ENCODE measurements at places on chromosomes 1 and 21. TPM values are rescaled to one million over a fixed set of nuclear protein-coding genes. Genes with fewer than 3 reads are reported as not detected.

The SEC16B gene
- total RNA-seq: 1.6 TPM

The S100A8 gene
- total RNA-seq: 57.0 TPM

The AMY1B gene
- total RNA-seq: not detected

The SYTL1 gene
- 1.3 TPM for total RNA-seq

The PGLYRP3 gene
- not detected for total RNA-seq

The PIK3R3 gene
- total RNA-seq: 24.2 TPM

The FAM163A gene
- 0.15 TPM for total RNA-seq

The KPRP gene
- not detected for total RNA-seq

The SPATA1 gene
- 0.93 TPM for total RNA-seq

The DFFA gene
- total RNA-seq: 21.6 TPM

GRCh38 chr1:88935522-88936222 is 44.3 kb upstream of the GTF2B start:
- H3K4me1 ChIP-seq: no peaks in the 10 kb centered on the region
- H3K27ac ChIP-seq: no peak overlapping the region
- no peaks in the 10 kb centered on the region for H3K27me3 ChIP-seq
- DNase-seq: no peak
- H3K36me3 ChIP-seq: peaks cover 55% of the 10 kb centered on the region

DNA sequence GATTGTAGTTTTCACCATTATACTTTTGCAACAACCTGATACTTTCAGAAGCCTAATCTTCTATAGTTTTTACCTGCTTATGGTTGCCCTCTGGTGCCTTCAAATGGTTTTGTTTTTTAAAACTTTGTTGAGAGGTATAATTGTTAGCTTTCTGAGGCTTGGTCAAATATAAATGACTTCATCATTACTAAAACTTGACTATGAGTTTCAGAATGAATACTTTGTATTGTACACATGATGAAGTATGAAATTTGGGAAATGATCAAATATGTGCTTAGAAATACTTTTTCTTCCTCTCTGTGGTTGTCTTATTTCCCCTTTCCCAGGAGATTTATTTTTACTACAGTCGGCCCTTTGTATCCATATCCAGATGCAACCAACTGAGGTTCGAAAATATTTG is 151.8 kb upstream of the B3GALT2 start:
- no peak overlapping the region for H3K27ac ChIP-seq
- H3K36me3 ChIP-seq: no peaks in the 10 kb centered on the region
- DNase-seq: no peak
- H3K4me3 ChIP-seq: no peak overlapping the region

DNA sequence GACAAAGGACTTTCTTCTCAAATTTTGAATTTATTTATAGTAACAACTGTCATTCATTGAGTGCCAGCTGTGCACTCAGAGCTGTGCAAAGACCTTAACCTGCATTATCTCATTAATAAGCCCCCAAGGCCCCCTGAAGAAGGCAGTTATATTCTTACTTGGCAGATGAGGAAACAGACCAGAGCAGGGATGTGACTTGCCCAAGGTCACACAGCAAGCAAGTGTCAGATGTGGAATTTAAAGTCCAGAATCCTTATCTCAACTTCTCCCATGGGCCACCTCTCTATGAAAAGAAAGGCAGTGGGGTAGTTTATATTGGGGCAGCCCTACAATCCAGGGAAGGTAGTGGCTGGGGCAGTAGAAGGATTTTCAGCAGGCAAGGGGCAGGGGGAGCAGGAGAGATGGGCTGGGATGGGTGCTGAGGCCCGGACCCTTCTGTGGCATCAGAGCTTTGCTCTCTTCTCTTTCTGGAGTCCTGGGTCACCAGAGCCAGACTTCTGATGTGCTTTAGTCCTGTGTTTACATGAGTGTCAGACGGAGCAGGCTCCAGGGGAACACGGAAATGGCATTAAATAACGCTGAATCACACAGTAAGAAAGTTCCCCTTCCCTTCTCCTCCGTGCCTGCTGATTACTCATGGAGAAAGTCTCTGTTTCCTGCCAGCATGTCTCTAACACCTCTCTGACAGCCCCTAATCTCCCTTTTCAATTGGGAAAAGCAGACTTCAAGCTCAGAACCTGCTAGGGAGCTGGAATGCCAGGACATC is 39.5 kb downstream of the EPHB2 start:
- H3K4me3 ChIP-seq: no peak overlapping the region
- H3K4me1 ChIP-seq: no peaks in the 10 kb centered on the region
- no peaks in the 10 kb centered on the region for H3K36me3 ChIP-seq
- no peak overlapping the region for H3K27ac ChIP-seq

- no peaks in the 10 kb centered on the region for H3K4me1 ChIP-seq
- H3K27me3 ChIP-seq: no peaks in the 10 kb centered on the region
- H3K27ac ChIP-seq: no peak overlapping the region
- no peak overlapping the region for H3K4me3 ChIP-seq
- DNase-seq: no peak
- H3K36me3 ChIP-seq: no peaks in the 10 kb centered on the region
Observed at GRCh38 chr1:175555266-175555665, 188.1 kb downstream of the TNR start.

- H3K4me3 ChIP-seq: no peak overlapping the region
- H3K27me3 ChIP-seq: no peaks in the 10 kb centered on the region
- H3K4me1 ChIP-seq: no peaks in the 10 kb centered on the region
- peaks cover 2% of the 10 kb centered on the region for H3K36me3 ChIP-seq
- DNase-seq: no peak
Observed at GRCh38 chr1:20893931-20894330, 106.8 kb upstream of the HP1BP3 start.

GRCh38 chr21:45225041-45225740 is 62.5 kb downstream of the POFUT2 start:
- H3K4me3 ChIP-seq: no peak overlapping the region
- H3K4me1 ChIP-seq: no peaks in the 10 kb centered on the region
- H3K36me3 ChIP-seq: peaks cover 37% of the 10 kb centered on the region
- no peak for DNase-seq

DNA sequence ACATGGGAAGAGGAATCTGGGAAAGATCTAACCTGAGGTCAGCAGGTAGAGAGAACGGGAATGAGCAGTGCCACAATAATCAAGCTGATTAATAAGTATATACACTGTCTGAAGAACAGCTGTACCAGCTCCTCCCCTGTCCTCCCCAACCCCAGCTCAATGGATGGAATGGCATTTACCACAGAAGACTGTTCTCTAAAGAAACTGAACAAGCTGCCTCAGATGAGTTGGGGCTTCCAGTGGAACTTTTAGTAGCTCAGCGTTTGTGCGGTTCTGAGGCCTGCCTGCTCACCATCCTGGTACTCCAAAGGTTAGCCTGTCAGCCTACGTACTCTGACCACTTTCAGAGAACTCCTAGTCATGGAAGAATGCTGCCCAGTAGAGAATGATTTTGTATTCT is 101.9 kb upstream of the LBR start:
- peaks cover 41% of the 10 kb centered on the region for H3K4me1 ChIP-seq
- H3K27me3 ChIP-seq: no peaks in the 10 kb centered on the region
- no peak overlapping the region for H3K27ac ChIP-seq
- no peak overlapping the region for H3K4me3 ChIP-seq

DNA sequence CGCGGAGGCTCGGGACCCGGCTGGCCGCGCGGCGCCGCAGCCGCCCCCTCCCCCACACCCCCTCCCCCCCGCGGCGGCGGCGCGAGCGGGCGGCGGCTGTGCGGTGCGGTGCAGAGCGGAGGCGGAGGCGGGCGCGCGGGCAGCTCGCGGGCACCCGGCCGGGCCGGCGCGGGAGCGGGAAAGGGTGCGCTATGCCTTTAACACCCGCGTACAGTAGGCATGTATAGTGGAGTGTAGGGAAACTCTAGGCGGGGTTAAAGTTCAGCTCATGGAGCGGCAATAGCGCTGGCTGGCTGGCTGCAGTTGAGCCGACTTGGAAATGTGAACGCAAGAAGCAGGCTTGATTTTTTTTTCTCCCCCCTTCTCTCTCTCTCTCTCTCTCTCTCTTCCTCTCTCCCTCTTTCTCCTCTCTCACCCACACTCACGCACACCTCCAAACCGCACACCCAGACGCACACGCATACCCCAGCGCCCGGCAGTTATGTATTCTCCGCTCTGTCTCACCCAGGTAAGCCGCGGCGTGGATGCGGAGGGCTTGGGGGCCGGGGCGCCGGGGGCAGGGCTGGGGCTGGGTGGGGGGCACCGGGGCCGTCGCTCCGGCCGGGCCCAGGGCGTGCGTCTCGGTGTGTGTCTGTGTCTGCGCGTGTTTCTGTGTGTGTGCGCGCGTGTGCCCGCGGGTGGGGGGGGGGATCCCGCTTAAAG is at the start of gene NFIA:
Gene NFIA (plus strand): TSS at position 251 of the 702 bp plus-strand sequence.
- H3K4me1 ChIP-seq: peaks cover 44% of the 10 kb centered on the region
- peak; percentile 81 for DNase-seq
- H3K27me3 ChIP-seq: no peaks in the 10 kb centered on the region
- H3K4me3 ChIP-seq: peak within 1 kb of the TSS; percentile 90
- H3K27ac ChIP-seq: peak within 1 kb of the TSS; percentile 97

DNA sequence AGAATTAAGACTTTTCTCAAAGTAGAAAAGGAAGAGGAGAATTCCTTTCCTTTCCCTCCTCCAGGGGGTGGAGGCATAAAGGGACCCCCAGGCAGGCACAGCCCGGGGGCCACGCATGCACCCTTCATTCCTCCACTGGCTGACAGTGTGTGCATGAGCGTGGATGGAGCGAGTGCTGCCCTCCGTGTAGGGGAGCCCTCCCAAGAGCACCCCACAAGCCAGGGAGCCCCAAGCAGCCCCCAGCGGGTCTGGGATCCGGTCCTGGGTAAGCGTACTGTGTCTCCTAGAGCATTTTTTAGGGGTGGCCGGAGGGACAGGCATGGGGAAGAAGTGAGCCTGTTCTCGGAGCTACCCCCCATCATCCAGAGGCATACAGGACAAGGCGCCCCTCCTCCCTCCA is 120.5 kb downstream of the SIK1 start:
- peak overlapping the region; percentile 88 for H3K27ac ChIP-seq
- DNase-seq: no peak
- H3K27me3 ChIP-seq: no peaks in the 10 kb centered on the region
- H3K4me1 ChIP-seq: no peaks in the 10 kb centered on the region

- no peak overlapping the region for H3K4me3 ChIP-seq
- H3K27ac ChIP-seq: no peak overlapping the region
- H3K36me3 ChIP-seq: no peaks in the 10 kb centered on the region
- no peak for DNase-seq
- H3K4me1 ChIP-seq: no peaks in the 10 kb centered on the region
Observed at GRCh38 chr21:36587388-36587787, 107.5 kb upstream of the CLDN14 start.

DNA sequence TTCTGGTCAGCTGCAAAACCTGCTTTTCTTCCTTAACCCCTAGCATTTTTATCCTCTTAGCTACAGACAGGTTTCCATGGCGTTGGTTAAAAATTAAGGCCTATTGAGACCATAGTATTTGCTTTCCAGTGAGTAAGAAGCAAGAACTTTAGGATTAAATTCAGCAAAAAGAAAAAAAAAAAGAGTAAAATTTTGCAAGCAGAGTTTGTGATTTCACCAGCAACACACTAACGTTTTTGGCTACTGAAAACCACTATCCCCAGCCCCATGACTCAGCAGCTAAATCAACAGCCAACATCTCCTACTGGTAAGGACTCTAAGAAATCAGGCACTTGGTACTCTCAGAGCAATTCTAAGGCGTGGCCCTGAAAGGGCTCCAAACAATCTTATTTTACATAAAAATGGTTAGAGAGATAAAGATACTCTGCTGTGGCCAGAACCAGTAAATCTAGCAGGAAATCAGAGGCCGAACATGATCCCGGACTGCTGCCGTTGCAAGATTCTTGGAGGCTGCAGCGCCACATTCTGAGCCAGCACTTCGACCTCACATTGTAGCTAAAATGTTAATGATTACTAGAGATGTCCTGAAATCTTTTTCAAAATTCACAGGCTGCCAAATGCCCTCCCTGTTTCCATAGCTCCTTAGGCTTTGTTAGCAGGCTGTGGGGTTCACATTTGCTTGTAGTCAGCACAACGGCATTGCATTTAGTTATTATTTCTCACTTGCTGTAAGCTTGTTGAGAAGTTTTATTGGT is 1.6 kb upstream of the ENO1 start:
- H3K27me3 ChIP-seq: no peaks in the 10 kb centered on the region
- peaks cover 34% of the 10 kb centered on the region for H3K4me1 ChIP-seq
- H3K27ac ChIP-seq: peak overlapping the region; percentile 100
- peak overlapping the region; percentile 72 for H3K4me3 ChIP-seq

- H3K36me3 ChIP-seq: no peaks in the 10 kb centered on the region
- no peaks in the 10 kb centered on the region for H3K4me1 ChIP-seq
- H3K4me3 ChIP-seq: no peak overlapping the region
Observed at GRCh38 chr1:246482805-246483568, 24.1 kb downstream of the SMYD3 start.

DNA sequence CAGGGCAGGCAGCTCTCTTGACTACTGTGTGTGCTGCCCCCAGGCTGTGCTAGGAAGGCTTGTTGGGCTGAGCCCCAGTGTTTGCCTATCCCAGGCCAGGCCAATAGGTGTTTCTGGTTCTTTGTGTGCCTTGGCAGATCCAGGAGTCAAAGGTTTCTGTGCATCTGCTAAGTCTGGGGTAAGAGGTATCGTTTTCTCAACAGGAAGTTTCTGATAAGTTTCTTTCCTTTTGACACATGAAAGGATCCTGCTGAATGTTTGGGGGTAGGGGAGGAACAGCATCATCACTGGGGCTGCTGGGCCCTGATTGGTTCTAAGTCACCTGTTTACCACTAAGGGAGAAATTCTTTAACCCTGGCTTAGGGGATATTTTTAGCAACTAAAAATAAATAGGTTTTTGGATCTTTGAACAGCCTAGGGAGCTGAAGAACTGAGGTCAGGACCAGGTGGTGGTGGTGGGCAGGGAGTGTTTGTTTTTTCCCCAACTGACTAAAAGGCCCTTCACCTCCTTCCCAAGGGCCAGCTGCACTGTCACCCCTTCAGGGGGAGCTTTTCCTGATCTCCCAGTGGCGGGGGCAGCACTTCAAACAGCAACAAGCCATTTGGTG is 85.1 kb downstream of the KCNN3 start:
- DNase-seq: no peak
- no peak overlapping the region for H3K4me3 ChIP-seq
- peaks cover 9% of the 10 kb centered on the region for H3K4me1 ChIP-seq
- no peak overlapping the region for H3K27ac ChIP-seq

DNA sequence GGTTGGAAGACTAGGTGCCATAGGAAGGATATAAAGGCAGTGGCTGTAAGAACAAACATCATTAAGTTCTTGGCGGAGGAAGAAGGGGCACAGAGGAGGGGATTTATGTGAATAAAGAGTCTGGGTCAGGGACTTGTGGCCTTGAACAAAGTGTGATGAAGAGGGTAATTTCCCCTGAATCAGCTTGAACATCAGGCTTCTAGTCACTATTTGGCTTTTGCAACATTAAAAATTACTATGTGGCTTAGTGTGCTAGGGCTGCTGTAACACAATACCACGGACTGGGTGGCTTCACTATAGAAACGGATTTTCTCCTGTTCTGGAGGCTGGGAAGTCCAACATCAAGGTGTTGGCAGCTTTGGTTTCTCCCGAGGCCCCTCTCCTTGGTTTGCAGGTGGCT is 70.5 kb upstream of the CNIH3 start:
- H3K4me3 ChIP-seq: no peak overlapping the region
- H3K4me1 ChIP-seq: no peaks in the 10 kb centered on the region
- DNase-seq: no peak
- H3K27ac ChIP-seq: no peak overlapping the region
- no peaks in the 10 kb centered on the region for H3K36me3 ChIP-seq
- H3K27me3 ChIP-seq: no peaks in the 10 kb centered on the region
